ENCODE measurements at places on chromosomes 2 and 18.

DNA sequence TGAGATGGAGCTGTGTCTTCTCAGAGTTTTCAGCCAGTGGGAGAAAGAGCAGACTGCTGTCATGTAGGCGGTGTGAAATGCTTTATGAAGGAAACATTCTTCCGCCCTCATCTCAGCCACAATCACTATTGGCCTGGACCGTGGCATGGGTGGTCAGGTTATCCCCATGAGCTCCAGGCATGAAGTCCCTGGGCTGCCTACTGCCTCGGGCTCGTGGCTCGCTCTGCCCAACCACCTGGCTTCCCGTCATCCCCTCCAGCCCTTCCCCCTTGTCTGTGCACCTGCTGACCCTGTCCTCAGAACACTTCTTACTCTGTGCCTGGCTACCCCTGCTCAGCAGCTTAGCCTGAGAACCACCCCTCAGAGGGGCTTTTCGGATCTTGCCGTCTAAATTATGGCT, 15.5 kb downstream of the COLEC11 start:
- DNase-seq: no peak

GRCh38 chr2:21067125-21067524, 23.3 kb upstream of the APOB start:
- no peak for DNase-seq

- DNase-seq: no peak
Measured at GRCh38 chr2:99899882-99900281, 242.5 kb downstream of the AFF3 start.

- no peak for DNase-seq
Measured at GRCh38 chr2:67015681-67016080, 381.5 kb upstream of the ETAA1 start.

- no peak for DNase-seq
Measured at GRCh38 chr2:216971593-216971992, 111.7 kb upstream of the TNP1 start.

DNA sequence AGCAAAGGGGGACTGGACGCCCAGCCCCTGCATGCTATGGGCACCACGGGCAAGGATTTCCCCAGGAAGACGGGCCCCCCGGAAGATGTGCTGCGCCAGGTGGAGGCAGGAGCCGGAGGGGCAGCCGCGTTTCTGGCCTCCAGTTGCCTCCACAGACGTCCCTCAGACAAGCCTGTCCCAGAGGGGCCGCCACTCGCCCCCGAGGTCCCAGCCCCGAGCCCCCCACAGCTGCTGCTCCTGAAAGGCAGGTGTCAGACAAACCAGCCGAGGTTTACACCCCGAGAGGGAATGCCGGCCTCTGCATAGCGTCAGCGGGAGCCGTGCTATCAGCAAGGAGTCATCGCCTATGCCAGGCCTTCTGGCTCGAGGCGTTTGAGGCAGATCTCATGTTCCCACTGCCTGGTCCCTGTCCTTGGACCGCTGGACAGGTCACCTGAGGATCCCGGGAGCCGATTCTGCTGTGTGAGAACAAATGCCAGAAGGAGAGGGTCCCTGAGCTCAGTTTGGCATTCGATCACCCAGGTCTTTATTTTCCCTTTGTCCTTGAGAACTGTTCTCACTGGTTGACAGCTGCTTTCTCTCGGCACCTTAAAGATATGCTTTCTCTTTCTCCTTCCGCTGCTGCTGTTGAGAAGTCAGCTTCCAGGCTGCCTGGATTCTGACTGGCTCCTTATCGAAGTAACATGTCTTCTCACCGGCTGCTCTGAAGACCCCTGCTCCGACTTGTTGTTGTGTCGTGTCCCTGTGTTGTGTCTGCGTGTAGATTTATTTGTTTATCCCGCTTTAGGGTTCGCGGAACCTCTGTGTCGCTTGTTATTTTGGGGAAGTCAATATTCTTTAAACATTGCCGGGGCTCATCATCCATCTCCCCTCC, 20.6 kb downstream of the CROCC2 start:
- no peak for DNase-seq

- no peak for DNase-seq
Measured at GRCh38 chr2:75003773-75004172, 45.3 kb downstream of the POLE4 start.

DNA sequence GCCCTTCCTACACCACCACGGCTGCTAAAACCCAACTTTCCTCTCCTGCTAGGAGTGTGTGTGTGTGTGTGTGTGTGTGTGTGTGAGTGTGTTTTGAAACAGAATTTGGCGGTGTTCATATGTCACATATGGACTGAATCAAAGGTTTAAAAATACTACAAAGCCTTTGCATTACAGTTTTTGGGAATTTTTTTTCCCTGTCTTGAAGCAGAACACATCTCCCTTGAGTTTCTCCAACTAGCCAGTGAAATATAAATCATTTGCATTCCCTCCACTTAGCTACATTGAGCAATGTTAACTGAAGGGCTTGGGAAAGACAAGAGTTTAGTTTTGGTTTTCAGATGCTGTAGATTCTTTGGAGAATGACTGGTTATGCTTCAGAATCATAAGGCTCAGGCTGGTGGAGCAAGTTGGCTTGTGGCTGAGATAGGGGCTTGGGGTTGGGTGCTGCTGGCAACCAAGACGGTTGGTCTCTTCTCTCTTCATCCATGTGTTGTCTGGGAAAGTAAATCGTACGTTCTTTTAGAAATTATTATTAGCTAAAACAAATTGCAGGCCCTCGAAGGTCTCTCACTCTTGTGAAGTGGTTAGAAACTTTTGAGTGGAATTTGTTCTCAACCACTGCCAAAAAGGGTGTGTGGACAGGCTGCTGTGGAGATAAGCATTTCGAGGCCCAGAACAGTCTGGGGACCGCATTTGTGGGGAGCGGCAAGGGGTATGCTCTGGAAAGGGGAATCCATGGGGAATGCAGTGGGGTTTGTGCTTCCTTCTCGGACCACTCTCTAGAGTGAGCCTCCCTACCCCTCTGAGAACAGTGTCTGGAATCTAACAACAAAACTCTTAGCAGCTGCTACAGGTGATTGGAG, 1.4 kb downstream of the NRP2 start:
- DNase-seq: no peak

- no peak for DNase-seq
Measured at GRCh38 chr2:65700004-65700651, 267.7 kb upstream of the SPRED2 start.

- no peak for DNase-seq
Measured at GRCh38 chr2:128624956-128625355, 306.3 kb upstream of the HS6ST1 start.

DNA sequence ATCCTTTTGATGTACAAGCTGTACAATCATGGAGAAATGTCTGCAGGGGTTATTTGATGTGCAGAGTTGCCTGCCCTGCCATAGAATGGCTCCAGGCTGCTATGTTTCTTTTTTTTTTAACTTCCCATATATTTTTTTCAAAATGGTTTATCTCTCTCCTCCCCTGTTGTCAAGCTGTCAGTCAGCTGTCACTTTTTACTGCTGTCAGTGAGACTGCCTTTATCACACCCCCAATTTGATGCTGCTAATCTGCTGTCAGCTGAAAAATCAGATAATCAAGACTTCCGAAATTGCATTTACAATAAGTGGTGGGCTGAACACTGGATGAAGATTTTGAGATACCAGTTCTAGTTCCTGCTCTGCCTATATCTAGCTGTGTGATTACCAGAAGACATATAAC, 382.6 kb downstream of the ZEB2 start:
- no peak for DNase-seq

- DNase-seq: peak; percentile 77
Measured at GRCh38 chr18:3665780-3666525, 216.0 kb downstream of the TGIF1 start.

DNA sequence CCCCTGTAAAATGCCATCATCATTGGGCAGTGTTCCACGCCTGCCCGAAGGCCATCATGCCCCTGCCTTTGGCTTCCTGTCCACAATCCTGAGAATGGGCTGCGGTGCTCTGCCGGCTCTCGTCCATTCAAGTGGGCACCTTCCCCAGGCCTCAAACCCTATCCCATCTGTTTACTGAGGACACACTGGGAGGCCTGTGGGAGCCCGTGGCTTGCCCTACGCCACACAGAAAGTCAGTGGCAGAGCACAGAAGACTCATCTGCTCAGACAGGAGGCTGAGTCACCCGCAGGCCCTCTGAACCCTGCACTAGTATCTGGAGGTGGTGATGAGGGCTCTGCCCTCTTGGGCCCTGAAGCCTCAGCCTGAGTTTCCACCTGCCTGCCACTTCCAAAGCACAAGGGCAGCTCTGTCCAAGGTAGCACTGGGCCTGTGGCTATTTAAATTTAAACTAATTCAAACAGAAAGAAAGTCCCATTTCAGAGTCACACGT, 19.1 kb upstream of the ANKRD53 start:
- no peak for DNase-seq

- DNase-seq: no peak
Measured at GRCh38 chr2:160375037-160375436, 118.6 kb downstream of the RBMS1 start.

- no peak for DNase-seq
Measured at GRCh38 chr2:160973991-160974390, 186.2 kb upstream of the TANK start.

- DNase-seq: peak; percentile 82
Measured at GRCh38 chr2:224173933-224174332, 134.8 kb upstream of the SERPINE2 start.

DNA sequence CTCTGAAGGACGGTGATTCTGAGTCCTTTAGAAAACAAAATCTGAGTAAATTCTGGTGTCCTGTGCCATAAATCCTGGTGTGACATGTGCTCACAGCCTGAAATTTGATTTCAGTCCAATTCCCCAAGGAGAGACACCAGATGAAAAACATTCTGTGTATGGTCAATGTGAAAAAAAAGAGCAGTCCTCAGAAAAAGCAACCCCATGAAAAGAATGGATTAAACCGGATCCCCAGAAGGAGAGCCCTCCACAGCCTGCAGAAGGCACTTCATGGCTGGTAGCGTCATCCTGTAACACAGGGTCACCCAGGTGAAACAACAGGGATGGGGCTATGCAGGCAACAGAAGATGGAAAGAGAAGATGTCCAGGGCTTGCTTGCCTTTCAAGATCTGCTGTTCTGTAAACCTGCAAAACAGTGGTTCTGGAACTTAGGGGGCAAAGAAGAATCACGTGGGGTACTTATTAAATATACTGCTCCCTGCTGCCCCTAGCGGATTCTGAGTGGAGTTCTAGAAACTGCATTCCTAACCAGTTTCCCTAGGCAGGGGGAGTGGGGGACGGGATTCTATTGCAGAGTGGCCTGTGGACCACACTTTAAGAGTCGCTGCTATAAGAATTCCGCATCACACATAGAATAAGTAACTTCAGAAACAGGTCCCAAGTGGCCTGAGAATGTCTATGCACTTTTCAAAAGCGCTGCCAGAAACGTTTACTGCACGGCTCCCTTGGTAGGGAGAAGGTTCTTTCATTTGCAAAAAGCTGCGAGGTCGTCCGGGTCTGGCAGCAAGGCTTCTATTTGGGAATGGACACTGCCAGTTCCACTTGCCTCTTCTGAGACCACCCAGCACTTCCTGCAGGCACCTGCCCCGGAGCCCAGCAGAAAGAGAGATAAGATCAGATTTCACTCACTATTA, 118.9 kb upstream of the ARL5A start:
- no peak for DNase-seq

DNA sequence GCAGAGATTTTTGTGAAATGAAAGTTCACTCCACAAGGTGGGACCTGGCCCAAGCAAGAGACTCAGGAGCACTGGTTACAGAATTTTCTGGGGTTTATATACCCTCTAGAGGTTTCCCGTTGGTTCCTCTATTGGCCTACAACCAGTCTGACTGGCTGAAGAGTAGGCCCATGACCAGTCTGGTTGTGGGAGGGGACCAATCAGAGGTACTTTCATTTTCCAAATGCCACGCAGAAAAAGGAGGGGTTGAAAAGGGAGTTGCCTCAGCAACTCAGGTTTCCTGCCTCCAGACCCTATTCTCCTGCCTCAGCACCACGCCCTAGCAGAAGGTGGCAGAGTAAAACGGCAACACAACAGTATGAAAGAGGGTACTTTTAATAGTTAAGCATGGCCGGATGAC, 98.4 kb downstream of the COLEC12 start:
- DNase-seq: no peak

GRCh38 chr2:98458207-98458606, 13.5 kb downstream of the INPP4A start:
- no peak for DNase-seq

DNA sequence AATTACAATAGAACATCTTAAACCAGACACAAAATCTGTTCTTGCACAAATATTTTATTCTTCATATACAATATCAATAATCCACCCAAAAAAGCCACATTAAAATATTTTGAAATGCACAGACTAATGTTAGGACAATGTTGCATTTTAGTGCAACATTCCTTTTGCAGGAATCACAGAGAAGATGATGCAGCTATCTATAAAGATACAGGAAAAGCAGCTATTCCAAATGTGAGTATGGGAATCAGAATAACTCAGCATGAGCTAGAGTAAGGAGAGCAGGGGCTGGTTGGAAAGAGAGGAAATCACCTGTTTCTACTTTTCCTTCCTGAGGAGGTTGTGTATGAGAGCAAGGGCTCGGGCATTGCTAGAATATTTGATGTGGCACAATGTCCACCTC, 4.8 kb downstream of the C2orf66 start:
- DNase-seq: no peak

DNA sequence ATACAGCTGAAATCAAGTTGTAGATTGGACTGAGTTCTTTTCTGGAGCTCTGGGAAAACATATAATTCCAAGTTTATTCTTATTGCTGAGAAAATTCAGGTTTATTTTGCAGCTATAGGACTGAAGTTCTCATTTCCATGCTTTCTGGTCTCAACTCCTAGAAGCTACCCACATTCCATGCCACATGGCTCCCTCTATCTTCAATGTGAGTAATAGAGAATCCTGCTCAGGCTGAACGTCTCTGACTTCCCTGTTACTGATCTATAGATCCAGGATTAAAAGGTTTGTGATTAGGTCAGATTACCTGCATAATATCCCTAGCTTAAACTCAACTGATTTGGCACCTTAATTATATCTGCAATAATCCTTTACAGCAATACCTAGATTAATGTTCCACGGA, 453.8 kb upstream of the MC4R start:
- no peak for DNase-seq

DNA sequence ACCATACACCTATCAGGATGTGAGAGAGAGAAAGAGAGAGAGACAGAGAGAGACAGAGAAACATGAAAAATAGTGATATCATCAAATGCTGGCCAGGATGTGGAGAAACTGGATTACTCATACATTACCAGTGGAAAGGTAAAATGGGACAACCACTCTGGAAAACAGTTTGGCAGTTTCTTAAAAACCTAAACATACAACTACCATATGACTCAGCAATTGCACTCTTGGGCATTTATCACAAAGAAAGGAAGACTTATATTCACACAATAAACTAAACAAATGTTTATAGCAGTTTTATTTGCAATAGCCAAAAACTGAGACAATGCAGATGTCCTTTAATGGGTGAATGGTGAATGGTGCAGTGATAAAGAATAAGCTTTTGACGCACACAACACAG, 29.1 kb downstream of the SLC4A3 start:
- DNase-seq: no peak

- no peak for DNase-seq
Measured at GRCh38 chr18:58937071-58937886, 72.6 kb downstream of the ZNF532 start.

- no peak for DNase-seq
Measured at GRCh38 chr2:222292149-222293134, 6.4 kb downstream of the PAX3 start.

GRCh38 chr2:217475791-217476190, 527.0 kb downstream of the TNS1 start:
- no peak for DNase-seq
